ENCODE measurements at places on chromosomes 6 and 20.

DNA sequence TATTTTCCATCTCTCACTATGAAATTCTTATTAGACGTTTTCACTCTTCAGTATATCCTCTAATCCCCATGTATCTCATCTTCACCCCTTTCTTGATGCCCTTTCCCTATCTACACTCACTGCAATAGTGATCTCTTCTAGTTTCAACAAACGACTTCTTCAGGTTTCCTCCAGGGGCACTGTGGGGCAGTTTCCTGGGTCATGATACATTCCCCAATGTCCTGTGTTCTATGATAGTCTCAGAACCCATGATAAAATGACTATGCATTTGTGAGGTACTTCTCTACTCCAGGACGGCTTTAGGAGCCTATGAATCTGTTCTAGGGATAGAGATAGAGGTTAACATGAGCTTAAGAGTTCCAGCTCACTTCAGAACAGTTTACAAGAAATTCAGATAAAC, 183.3 kb downstream of the FOXC1 start:
- H3K27ac ChIP-seq = no peak overlapping the region
- no peaks in the 10 kb centered on the region for H3K36me3 ChIP-seq
- no peak overlapping the region for H3K4me3 ChIP-seq
- DNase-seq = no peak
- H3K4me1 ChIP-seq = peaks cover 1% of the 10 kb centered on the region

GRCh38 chr6:156820089-156820798, 43.1 kb downstream of the ARID1B start:
- H3K36me3 ChIP-seq = no peaks in the 10 kb centered on the region
- DNase-seq = no peak
- no peaks in the 10 kb centered on the region for H3K27me3 ChIP-seq
- H3K27ac ChIP-seq = no peak overlapping the region
- peaks cover 4% of the 10 kb centered on the region for H3K4me1 ChIP-seq
- H3K4me3 ChIP-seq = no peak overlapping the region

DNA sequence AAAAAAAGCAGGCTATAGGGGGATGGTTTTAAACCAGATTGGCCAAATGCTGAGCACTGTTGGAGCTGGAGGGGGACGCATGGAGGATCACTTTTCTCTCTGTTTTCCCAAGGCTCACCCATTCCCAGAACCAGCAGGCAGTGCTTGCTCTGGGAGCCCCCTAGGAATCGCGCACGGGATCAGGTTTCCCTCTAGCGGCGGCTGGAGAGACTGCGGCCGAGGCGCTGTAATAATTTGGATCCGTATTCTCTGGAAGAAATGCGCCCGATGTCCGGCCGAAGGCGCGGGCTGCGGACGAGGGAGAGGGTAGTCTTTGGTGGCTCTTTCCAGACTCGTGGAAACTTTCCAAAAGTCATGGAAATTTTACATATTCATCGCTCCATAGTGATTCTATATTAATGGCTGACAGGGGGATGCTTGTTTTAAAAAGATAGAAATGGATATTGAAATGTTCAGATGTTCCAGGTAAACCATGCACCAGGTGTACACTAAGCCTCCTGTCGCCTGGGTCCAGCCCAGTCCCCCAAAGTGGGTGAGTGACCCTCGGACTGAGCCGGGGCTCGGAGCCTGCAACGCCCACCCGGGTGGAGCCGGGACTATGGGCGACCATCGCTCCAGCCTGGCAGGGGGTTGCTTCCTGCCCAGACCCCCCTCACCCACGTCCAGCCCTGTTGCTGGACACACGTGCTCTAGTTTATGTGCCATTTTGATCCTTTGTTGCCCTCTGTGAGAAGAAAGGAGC, 78.7 kb upstream of the PHACTR3 start:
- no peaks in the 10 kb centered on the region for H3K27me3 ChIP-seq
- no peaks in the 10 kb centered on the region for H3K4me1 ChIP-seq
- peak; percentile 81 for DNase-seq
- H3K27ac ChIP-seq = no peak overlapping the region
- H3K36me3 ChIP-seq = no peaks in the 10 kb centered on the region
- no peak overlapping the region for H3K4me3 ChIP-seq

GRCh38 chr6:17957904-17958620, 29.4 kb downstream of the KIF13A start:
- no peaks in the 10 kb centered on the region for H3K27me3 ChIP-seq
- no peak overlapping the region for H3K27ac ChIP-seq
- H3K4me3 ChIP-seq = no peak overlapping the region
- no peak for DNase-seq
- H3K4me1 ChIP-seq = peaks cover 3% of the 10 kb centered on the region

DNA sequence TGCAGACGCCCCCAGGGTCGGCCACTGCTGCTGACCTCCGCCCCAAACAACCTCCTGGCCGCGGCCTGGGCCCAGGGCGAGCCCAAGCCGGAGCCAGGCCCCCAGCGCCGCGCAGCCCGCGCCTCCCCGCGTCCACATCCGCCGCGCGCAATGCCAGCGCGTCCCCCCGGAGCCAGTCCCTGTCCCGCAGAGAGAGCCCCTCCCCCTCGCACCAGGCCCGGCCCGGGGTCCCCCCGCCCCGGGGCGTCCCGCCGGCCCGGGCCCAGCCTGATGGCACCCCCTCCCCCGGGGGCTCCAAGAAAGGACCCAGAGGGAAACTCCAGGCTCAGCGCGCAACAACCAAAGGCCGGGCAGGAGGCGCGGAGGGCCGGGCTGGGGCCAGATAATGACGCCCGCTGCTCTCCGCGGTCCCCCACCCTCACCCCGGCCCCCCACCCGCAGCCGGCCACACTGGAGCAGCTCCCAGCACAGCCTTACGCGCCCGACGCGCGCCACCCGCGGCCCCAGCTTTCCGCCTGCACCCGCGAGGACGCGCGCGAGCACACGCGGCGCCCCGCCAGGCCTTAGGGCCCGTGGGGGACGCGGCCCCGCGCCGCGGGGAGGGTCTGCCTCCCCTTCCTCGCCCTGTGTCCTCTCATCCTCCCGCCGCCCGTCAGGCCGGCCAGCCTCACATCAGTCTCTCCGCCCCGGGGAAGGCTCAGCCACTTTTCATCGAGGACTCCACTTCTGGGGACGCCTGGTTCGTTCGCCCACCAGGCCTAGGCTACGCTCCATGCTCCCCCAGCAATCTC, 12.9 kb upstream of the SLC22A7 start:
- no peak overlapping the region for H3K27ac ChIP-seq
- no peaks in the 10 kb centered on the region for H3K36me3 ChIP-seq
- no peak for DNase-seq
- no peaks in the 10 kb centered on the region for H3K27me3 ChIP-seq

GRCh38 chr20:39829661-39830060, 859.4 kb downstream of the MAFB start:
- H3K4me1 ChIP-seq = no peaks in the 10 kb centered on the region
- H3K27me3 ChIP-seq = no peaks in the 10 kb centered on the region
- DNase-seq = no peak
- H3K36me3 ChIP-seq = no peaks in the 10 kb centered on the region

GRCh38 chr6:11845664-11846577, 67.3 kb upstream of the ADTRP start:
- DNase-seq = no peak
- H3K36me3 ChIP-seq = no peaks in the 10 kb centered on the region
- no peaks in the 10 kb centered on the region for H3K27me3 ChIP-seq
- H3K4me3 ChIP-seq = no peak overlapping the region
- H3K27ac ChIP-seq = no peak overlapping the region

- no peaks in the 10 kb centered on the region for H3K36me3 ChIP-seq
- no peaks in the 10 kb centered on the region for H3K4me1 ChIP-seq
- H3K4me3 ChIP-seq = no peak overlapping the region
- no peak for DNase-seq
- H3K27ac ChIP-seq = no peak overlapping the region
Measured at GRCh38 chr6:90146024-90146423, 150.6 kb downstream of the BACH2 start.

- no peaks in the 10 kb centered on the region for H3K4me1 ChIP-seq
- no peaks in the 10 kb centered on the region for H3K27me3 ChIP-seq
- H3K27ac ChIP-seq = no peak overlapping the region
- H3K36me3 ChIP-seq = no peaks in the 10 kb centered on the region
Measured at GRCh38 chr20:53208110-53208832, 236.1 kb downstream of the TSHZ2 start.

- no peaks in the 10 kb centered on the region for H3K36me3 ChIP-seq
- H3K4me1 ChIP-seq = no peaks in the 10 kb centered on the region
- no peaks in the 10 kb centered on the region for H3K27me3 ChIP-seq
- no peak for DNase-seq
- H3K27ac ChIP-seq = no peak overlapping the region
Measured at GRCh38 chr6:35686436-35686835, 2.3 kb downstream of the FKBP5 start.

DNA sequence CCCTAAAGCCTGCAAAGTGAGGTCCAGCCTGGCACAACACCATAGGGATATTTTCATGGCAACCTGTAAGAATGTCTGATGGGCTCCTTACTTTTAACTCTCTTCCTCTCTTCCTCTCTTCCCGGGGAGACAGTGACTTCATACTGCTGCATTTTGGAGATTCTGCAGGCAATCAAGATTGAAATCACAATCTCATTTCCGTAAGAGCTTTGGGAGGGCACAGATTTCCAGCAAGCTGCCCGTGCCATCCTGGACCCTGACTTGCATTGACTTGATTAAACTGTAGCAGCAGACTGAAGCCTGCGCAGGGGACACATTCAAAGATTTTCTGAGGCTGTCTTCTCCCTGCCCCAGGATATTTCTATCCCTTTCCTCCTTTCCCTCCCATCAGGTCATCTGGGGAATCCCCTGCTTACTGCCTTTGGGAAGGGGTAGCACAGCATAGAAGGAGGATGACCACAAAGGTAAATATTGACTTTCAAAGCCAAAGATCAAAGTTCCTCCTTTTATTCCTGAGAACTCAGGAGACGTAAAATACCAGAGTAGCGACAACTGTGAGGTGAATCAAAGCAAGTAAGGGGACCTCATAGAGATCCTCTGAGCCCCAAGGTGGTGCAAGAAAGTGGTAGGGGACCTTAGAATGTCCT, 504.0 kb upstream of the ARID1B start:
- H3K4me3 ChIP-seq = no peak overlapping the region
- no peaks in the 10 kb centered on the region for H3K4me1 ChIP-seq
- no peak for DNase-seq
- H3K27me3 ChIP-seq = no peaks in the 10 kb centered on the region
- H3K36me3 ChIP-seq = no peaks in the 10 kb centered on the region

- no peaks in the 10 kb centered on the region for H3K27me3 ChIP-seq
- H3K4me3 ChIP-seq = no peak overlapping the region
- H3K36me3 ChIP-seq = no peaks in the 10 kb centered on the region
- no peak for DNase-seq
Measured at GRCh38 chr6:19905584-19905983, 68.4 kb downstream of the ID4 start.

GRCh38 chr6:106084106-106084988, 1.8 kb upstream of the PRDM1 start:
- H3K36me3 ChIP-seq = no peaks in the 10 kb centered on the region
- H3K4me1 ChIP-seq = no peaks in the 10 kb centered on the region
- H3K27ac ChIP-seq = no peak overlapping the region

- peaks cover 6% of the 10 kb centered on the region for H3K4me1 ChIP-seq
- H3K27me3 ChIP-seq = peaks cover 2% of the 10 kb centered on the region
- peak overlapping the region; percentile 38 for H3K4me3 ChIP-seq
Measured at GRCh38 chr6:111626441-111626840, 20.8 kb upstream of the TRAF3IP2 start.

- H3K36me3 ChIP-seq = no peaks in the 10 kb centered on the region
- no peak overlapping the region for H3K4me3 ChIP-seq
- H3K4me1 ChIP-seq = peaks cover 4% of the 10 kb centered on the region
- no peaks in the 10 kb centered on the region for H3K27me3 ChIP-seq
- DNase-seq = no peak
Measured at GRCh38 chr20:13857961-13858360, 73.1 kb downstream of the NDUFAF5 start.

DNA sequence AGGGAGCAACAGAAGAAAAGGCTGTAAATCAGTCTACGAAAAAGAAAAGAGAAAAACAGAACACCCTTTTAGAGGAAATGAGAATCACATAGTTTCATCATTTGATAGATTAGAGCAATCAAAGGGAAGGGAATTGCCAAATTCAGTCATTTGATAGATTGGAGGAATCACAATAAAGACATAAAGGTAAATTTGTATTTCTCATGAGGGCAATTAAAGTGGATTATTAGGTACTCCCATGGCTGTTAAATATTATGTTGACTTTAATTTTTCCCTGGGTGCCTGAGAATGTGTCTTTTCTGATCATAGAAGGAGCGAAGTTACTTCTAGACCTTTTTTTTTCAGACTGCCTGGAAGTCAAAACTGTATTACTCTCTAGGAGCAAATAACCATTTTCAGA, 1145.7 kb downstream of the EPHA7 start:
- no peak overlapping the region for H3K4me3 ChIP-seq
- DNase-seq = no peak
- H3K4me1 ChIP-seq = no peaks in the 10 kb centered on the region

GRCh38 chr6:123879749-123880148, 76.1 kb downstream of the NKAIN2 start:
- no peak for DNase-seq
- no peaks in the 10 kb centered on the region for H3K4me1 ChIP-seq
- H3K27ac ChIP-seq = no peak overlapping the region
- H3K27me3 ChIP-seq = no peaks in the 10 kb centered on the region
- H3K4me3 ChIP-seq = no peak overlapping the region
- no peaks in the 10 kb centered on the region for H3K36me3 ChIP-seq

GRCh38 chr6:45844986-45845385, 170.7 kb downstream of the CLIC5 start:
- no peak for DNase-seq
- no peaks in the 10 kb centered on the region for H3K36me3 ChIP-seq
- no peaks in the 10 kb centered on the region for H3K27me3 ChIP-seq
- H3K4me3 ChIP-seq = no peak overlapping the region
- no peaks in the 10 kb centered on the region for H3K4me1 ChIP-seq

GRCh38 chr6:2977799-2978590, 6.6 kb upstream of the SERPINB6 start:
- H3K27me3 ChIP-seq = no peaks in the 10 kb centered on the region
- no peak overlapping the region for H3K27ac ChIP-seq
- H3K4me3 ChIP-seq = no peak overlapping the region
- no peak for DNase-seq
- H3K4me1 ChIP-seq = no peaks in the 10 kb centered on the region
- H3K36me3 ChIP-seq = no peaks in the 10 kb centered on the region

GRCh38 chr6:42520786-42521607, 42.8 kb upstream of the UBR2 start:
- no peak overlapping the region for H3K27ac ChIP-seq
- no peaks in the 10 kb centered on the region for H3K36me3 ChIP-seq
- no peaks in the 10 kb centered on the region for H3K27me3 ChIP-seq
- no peak for DNase-seq
- no peaks in the 10 kb centered on the region for H3K4me1 ChIP-seq
- H3K4me3 ChIP-seq = no peak overlapping the region

DNA sequence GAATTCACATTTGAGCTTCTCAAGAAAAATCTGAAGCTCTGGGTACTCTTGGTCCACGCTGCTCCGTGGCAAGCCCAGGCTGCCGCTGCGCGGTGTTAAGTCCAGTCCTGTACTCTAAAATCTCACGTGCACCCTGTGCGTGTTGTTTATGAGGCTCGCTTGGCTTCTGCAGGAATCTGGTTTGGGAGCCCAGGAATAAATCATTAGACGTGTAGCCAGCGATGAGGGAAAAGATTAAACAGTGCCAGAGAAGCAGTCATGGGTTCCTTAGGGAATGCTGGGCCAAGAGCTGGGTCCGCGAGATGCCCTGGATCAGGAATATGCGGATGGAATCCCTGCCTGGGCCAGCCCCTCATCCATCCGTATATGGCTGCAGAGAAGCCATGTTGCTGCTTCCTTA, 87.3 kb downstream of the KCNB1 start:
- H3K4me3 ChIP-seq = no peak overlapping the region
- H3K4me1 ChIP-seq = no peaks in the 10 kb centered on the region
- peak; percentile 78 for DNase-seq
- no peaks in the 10 kb centered on the region for H3K27me3 ChIP-seq

GRCh38 chr6:44497807-44498206, 110.3 kb downstream of the CDC5L start:
- no peak overlapping the region for H3K27ac ChIP-seq
- no peak for DNase-seq
- no peak overlapping the region for H3K4me3 ChIP-seq
- no peaks in the 10 kb centered on the region for H3K36me3 ChIP-seq
